Endothelial cell of umbilical vein (primary cell): ENCODE measurements at places on chromosomes 16 and 17. TPM values are rescaled to one million over a fixed set of nuclear protein-coding genes. Genes with fewer than 3 reads are reported as not detected.

DNA sequence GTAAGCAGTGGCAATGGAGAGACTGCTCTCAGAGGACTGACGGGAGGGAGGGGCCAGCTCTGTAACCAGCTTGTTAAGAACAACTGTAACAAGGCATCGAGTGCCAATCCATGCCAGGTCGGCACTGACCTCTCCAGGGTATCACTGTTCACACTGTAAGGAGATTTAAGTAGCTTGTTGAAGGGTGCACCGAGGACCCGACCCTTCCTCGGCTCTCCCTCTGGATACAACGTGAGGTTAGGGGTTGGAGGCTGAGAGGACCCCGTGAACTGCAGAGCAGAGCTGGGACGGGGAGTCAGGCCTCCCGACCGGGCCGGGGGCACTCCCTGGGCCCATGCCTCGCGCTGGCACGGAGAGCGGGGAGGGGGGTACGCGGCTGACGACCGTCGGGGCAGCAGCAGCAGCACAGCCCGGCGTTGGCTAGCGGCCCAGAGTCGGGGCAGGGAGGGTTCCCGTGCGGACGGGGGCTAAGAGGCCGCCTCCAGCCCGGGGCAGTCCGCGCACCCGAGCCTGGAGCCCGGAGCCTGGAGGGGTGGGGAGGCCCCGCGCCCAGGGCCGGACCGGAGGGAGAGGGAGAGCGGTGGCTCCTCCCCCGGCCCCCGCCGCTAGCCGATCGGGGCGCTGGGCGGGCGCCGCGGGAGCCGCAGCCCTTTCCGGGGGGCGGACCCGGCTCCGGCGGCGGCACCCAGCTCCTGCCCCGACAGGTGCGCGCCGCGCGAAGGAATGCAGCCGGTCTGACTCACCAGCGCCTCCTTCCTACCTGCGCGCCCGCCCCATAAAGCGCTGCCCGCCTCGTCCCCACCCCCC, at the start of gene ITGB4:
Gene ITGB4, plus strand, starts transcription at position 804 of the 807 bp plus-strand sequence. CDS start 3,245 bp downstream, outside the sequence.
- peak; percentile 30 for DNase-seq

DNA sequence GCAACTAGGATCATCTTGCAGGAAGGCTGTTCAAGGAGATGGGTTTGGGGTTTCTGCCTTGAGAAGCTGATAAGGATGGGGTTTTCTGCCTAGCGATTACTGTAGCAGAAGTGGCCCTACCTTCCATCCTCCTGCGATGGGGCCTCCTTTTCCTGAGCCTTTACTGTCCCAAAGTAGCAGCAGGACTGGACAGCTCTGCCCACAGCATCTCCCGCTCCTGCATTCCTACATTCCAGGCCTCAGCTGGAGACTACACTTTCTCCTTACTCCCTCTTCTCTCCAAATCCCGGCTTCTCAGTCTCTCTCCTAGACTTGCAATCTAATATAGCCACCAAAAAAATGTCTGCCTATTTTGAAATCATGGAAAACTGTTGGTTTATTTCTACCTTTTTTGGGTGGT, 355.4 kb downstream of the CA10 start:
- no peak for DNase-seq

DNA sequence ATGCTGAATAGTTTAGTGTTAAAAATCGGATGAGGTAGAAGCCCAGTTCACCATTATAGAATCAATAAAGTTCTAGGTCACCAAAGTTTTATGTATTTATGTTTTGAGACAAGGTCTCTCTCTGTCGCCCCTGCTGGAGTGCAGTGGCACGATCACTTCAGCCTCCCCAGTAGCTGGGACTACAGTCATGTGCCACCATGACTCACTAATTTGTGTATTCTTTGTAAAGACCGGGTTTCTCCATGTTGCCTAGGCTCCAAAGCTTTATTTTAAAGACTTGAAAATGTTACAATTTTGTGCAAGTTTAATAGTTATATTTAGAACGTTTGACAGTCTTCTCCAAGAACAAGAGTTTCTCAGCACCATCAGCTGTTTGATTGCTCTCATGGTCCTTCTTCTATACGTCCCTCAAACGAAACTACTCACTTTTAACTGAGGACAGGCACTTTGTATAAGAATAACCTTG, 32.1 kb downstream of the NDE1 start:
- peak; percentile 84 for DNase-seq

DNA sequence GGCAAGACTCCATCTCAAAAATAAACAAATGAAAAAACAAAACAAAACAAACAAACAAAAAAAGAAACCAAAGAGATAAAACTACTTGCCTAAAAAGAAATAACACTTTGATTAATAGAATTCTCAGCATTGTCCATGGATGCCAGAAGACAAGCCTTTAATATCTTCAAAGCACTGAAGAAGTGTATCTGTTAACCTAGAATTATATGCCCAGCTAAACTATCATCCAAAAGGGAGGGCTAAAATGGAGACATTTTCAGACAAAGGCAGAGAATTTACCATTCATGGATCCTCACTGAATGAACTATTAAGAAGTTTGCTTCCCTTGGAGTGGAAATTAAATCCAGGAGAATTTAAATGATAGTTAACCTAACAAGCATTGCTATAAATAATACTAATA, 130.1 kb upstream of the SEC14L1 start:
- no peak for DNase-seq

Gene RASL10B
- total RNA-seq, result 0.71 and 0.78 TPM in 2 replicates
